NCI-H69 (cell line): ENCODE measurements at places on chromosomes 7 and 10.
A peak's percentile ranks its signal among the peaks of the same experiment; 100 is the strongest.

DNA sequence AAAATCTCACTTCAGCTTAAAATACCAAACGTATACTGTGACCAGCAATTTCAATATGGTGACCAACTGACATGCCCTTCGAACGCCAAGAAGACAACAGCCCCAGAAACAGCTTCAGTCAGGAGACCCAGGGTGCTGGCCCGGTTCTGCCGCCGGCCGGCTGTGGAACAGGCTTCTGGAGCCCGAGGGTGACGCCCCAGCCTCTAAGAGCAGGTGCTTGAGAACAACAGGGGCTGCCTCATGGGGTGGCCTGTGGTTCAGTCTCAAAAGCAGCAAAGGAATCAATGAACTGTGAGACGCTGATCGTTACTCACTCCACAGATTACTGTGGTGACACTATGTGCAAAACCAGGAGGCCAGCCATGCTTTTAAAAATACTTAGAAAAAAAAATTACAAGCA, 17.3 kb downstream of the GPER1 start:
- no peak for DNase-seq

DNA sequence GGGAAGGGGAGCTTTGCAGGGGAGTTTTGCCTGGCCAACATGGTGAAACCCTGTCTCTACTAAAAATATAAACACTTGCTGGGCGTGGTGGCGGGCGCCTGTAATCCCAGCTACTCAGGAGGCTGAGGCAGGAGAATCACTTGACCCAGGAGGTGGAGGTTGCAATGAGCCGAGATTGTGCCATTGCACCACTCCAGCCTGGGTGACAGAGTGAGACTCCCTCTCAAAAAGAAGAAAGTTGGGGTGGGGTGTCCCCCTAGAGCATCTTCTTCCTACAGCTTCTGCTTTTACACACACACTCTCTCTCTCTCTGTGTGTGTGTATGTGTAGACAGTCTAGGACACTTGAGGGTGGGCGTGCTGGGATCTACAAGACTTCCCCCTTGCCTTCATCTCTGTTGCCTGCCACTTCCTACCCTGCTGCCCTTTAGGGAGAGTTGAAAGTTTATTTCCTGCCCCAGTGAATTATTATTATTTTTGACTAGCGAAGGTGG, 21.7 kb downstream of the PLAU start:
- no peak for DNase-seq

DNA sequence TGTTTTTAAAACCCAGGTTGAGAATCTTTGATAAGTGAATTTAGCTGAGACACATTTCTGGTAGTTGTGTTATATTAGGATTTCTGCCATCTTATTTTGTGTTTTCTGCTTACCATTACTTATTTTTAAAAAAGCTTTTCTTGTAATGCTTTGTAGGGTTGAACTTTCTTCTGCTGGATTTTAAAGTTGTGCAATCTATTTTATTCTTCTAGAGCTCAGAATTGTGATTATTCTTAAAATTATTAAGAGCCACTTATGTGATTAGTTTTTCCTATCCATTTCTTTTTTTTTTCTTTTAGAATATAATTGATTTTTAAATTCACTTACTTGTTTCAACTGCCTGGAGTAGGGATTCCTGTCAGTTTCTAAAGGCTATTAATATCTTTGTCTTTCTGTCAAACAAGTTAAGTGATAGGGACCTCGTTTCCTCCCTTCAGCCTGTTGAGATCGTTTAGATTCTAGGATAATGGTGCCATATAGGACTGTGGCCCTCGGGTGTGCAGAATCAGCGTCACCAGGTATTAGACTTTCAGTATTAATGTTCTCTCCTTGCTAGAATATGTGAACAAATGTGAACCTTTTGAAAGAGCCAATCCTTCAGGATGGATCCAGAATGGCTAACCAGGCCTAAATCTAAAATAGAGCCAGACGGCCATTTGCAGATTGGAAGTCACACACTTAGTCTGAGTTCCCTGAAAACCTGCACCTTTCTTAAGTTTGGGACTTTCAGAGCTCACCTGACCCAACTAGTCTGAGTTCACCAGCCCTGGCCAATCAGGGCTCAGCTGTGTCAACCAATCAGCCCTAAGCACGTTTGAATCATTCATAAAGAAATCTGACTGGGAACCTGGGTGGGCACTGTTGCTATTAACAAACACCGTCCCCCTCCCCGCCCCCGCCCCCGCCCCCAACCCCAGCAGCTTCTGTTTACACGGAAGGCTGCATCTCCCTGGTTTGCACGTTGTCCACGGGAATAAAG, 26.2 kb downstream of the CUX1 start:
- DNase-seq = no peak

- DNase-seq = peak; percentile 91
Measured at GRCh38 chr7:28812616-28813015, 145.5 kb downstream of the TRIL start.

GRCh38 chr7:148972375-148972774, 55.9 kb downstream of the PDIA4 start:
- DNase-seq = no peak

DNA sequence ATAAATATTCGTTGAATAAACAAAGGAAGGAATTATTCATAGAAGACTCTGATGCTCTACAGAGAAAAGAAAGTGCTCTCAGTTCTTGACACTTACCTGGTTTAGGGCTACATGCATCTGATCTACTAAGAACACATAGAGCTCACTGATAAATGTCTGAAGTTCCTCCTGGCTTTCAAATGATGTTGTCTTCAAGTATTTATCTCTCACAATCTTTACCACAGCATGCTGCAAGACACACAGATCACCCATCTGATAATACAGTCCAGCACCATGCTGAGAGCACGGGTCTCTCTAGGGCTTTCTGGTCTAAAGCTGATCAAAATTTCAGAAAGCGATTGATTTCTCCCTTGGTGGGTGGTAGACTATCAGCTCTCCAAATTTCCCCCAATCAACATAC, 44.5 kb upstream of the MRPS16 start:
- DNase-seq = no peak

DNA sequence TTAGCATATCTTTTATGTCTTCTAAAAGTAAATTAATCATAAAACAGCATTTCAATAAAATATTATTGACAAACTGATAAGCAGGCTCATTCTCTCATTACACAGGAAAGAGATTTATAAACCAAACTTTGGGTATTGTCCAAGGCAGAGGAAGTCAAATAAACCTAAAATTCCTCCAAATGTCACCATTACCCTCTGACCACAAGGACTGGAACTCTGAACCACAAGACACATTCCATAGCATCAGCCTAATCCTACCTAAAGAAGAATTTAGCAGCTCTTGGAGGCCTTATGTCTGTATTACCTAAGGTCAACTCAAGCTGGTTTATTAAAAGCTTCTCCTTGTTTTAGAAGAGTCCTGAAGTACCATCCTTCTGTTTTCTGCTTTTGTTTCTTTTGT, 82.4 kb upstream of the SLC13A1 start:
- DNase-seq = no peak

DNA sequence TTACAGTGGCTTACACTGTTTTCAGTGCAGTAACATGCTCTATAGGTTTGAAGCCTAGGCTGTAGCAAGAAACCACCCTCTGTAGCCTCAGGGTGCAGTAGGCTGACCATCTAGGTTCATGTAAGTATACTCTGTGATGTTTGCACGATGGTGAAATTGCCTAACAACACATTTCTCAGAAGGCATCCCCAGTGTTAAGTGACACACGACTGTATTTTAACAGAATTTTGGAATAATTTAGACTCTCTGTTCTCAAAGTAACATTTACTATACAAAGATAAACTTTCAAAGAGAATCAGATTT, 44.6 kb upstream of the BHLHA15 start:
- DNase-seq = peak; percentile 33

DNA sequence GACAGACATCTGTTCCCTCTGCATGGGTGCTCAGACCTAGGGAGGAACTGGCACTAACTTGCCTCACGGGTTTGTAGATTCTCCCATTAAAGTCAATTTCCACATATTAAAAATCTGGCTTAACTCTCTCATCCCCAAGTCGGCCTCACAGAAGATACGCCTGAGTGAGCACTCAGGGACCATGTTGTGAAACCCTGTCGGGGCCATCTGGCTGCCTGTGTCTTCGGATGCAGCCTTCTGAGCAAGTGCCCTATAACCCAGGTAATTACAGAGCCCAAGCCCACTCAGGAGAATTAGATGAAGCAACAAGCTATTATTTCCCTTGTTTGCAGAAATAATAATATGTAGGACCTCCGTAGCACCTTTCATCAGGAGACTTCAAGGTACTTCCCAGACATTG, 219.3 kb upstream of the GLI3 start:
- peak; percentile 5 for DNase-seq

GRCh38 chr10:26799342-26799741, 61.4 kb downstream of the ABI1 start:
- DNase-seq = peak; percentile 13

- DNase-seq = no peak
Measured at GRCh38 chr7:1845536-1846311, 175.6 kb downstream of the ELFN1 start.

- no peak for DNase-seq
Measured at GRCh38 chr10:70898687-70899086, 10.3 kb upstream of the PCBD1 start.

DNA sequence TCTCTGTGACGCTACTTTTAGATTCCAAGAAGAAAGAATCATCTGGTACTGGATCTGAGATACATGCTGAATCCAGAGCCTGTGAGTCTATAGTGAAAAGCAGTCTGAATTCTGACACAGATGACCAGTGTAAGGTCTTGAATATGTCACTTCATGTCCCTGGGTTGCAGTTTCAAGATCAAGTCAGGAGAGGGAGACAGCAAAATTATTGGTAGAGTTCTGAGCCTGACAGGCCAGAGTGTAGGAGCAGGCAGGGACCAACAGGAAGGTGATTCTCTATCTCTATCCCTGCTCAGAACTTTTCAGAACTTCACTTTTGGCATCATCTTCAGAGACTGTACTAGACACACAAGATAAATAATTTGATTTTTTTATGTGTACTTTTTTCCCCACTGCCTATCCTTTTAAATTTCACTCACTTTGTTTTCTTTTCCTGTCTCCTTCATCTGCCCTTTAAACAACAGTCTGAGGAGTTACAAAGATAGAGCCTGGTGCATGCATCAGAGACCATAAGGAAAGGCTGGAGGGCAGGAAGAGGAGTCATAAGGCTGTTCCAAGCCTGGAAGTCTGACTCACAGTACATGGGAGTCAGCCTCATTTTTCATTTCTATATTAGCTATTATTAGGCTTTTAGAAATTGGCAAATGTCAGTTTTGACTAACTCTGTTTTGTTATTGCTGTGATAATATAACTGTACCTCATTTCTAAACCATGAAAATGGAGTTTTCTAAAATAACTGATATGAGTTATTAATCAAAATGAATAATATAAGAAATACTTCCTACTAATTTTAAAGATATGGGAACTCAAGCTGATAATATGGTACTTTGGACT, 120.2 kb upstream of the TMEM229A start:
- peak; percentile 58 for DNase-seq

DNA sequence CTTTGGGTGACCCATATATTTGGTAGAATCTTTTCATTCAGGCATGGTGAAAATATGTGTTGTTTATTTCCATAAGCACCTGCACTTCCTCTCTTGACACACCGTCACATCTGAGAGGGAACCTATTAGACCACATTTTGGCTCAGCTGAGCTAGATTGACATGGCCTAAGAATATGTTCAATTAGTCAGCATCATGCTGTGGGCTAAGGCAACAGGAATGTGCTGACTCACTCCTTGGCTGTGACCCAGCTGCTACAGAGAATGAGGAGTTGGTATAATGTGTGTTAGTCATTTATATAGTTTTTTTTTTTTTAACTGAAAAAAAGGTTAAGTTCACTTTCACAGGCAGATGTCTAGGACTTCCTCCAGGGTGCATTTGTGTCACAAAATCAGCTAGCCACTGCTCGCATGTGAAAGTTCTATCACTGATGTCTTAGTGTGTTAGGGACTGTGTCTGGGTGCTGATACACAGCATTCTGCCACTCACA, 180.6 kb downstream of the SEMA3E start:
- peak; percentile 90 for DNase-seq

DNA sequence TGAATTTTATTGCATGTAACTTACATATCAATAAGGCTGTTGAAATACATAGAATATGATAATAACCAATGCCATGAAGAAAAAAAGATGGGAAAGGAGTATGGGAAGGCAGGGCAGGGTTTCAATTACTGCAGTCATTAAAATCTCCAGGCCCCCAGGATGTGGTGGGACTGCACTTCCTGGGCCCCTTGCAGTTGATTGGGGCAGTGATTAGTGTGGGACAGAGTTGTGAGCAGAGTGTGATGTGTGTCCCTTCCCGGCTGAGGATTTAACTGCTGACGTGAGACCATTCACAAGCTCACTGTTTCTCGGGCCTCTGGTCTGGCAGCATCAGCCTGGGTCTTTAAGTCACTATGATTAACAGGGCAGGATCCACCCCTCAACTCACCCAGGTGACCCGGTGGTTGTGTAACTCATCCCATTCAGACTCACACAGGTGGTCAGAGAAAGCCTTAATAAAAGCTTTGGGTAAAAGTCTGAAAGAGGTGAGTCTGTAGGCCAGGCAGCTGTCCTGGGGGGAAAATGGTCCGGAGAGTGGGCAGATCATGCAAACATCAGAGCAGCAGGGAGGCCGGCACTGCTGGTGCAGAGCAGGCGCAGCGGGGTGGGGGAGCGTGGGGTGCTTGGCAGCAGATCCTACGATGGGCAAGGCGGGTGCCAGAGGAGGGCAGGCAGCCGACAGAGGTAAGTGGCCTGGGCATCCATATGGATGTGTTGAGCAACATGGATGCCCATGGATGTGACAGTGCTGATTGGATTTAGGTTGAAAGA, 36.3 kb upstream of the WDFY4 start:
- peak; percentile 6 for DNase-seq

DNA sequence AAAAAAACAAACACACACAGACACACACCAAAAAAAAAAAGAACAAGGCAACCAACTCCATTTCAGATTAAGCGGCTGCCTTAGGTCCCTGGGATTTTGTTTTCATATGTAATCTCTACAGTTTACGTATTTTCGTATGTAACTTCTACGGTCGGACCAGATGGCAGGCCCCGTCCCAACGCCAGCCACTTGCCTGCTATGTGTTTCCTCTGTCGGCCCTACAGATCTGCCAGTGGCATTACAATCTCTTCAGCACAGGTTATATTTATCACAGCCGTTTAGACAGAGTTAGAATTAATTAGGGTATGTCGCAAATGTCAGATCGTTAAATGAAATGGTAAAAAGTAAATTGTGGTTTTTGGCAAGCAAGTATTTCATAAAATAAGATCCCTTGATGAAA, 99.3 kb downstream of the DNAJB6 start:
- DNase-seq = no peak

- no peak for DNase-seq
Measured at GRCh38 chr7:88312061-88312663, 5.5 kb upstream of the STEAP4 start.

GRCh38 chr10:37857287-37858211, at the start of gene ZNF248:
ZNF248 (minus strand) TSS chr10:37857610; CDS start chr10:37856310, 1,300 bp downstream.
- DNase-seq = peak; percentile 94
